ENCODE measurements at places on chromosomes 11 and 22. TPM values are rescaled to one million over a fixed set of nuclear protein-coding genes. Genes with fewer than 3 reads are reported as not detected.

NRGN gene
- polyA plus RNA-seq, result not detected

TMPRSS4 gene
- polyA plus RNA-seq, result 8.1 TPM

MTCH2 gene
- 48.8 TPM for polyA plus RNA-seq

C11orf86 gene
- polyA plus RNA-seq, result not detected

PRG3 gene
- polyA plus RNA-seq, result not detected

LMO2 gene
- 11.5 TPM for polyA plus RNA-seq

SCUBE1 gene
- 0.62 TPM for polyA plus RNA-seq

PTPRCAP gene
- polyA plus RNA-seq, result 4.5 TPM

TPBGL gene
- not detected for polyA plus RNA-seq

PGA4 gene
- 25,788 TPM for polyA plus RNA-seq

BRMS1 gene
- 60.1 TPM for polyA plus RNA-seq

SLC22A12 gene
- polyA plus RNA-seq, result not detected

APOL6 gene
- polyA plus RNA-seq, result 4.9 TPM

TMEM191C gene
- 5.8 TPM for polyA plus RNA-seq

CNTN5 gene
- 0.05 TPM for polyA plus RNA-seq

P2RY2 gene
- polyA plus RNA-seq, result 0.81 TPM

OR2AT4 gene
- not detected for polyA plus RNA-seq

RIMBP3C gene
- polyA plus RNA-seq, result not detected

ANO9 gene
- 9.8 TPM for polyA plus RNA-seq

SLCO2B1 gene
- 5.0 TPM for polyA plus RNA-seq

PNPLA2 gene
- 77.8 TPM for polyA plus RNA-seq

MMP10 gene
- polyA plus RNA-seq, result 0.10 TPM

OR5T3 gene
- not detected for polyA plus RNA-seq

TESMIN gene
- 3.3 TPM for polyA plus RNA-seq

SLC39A13 gene
- polyA plus RNA-seq, result 33.6 TPM

MS4A15 gene
- polyA plus RNA-seq, result not detected

EFCAB6 gene
- polyA plus RNA-seq, result 2.3 TPM

DCDC1 gene
- polyA plus RNA-seq, result not detected

MYBPC3 gene
- 1.0 TPM for polyA plus RNA-seq

KRTAP5-11 gene
- polyA plus RNA-seq, result not detected

TRIM51 gene
- polyA plus RNA-seq, result not detected

CFAP68 gene
- 40.2 TPM for polyA plus RNA-seq
